ENCODE measurements at places on chromosomes 7 and 10.

- no peak for DNase-seq
Observed at GRCh38 chr7:17535776-17536175, 237.3 kb downstream of the AHR start.

GRCh38 chr7:157557263-157557662 is 220.5 kb downstream of the DNAJB6 start:
- no peak for DNase-seq

GRCh38 chr7:131692131-131692960 is 135.9 kb upstream of the PODXL start:
- DNase-seq, result peak; percentile 72

DNA sequence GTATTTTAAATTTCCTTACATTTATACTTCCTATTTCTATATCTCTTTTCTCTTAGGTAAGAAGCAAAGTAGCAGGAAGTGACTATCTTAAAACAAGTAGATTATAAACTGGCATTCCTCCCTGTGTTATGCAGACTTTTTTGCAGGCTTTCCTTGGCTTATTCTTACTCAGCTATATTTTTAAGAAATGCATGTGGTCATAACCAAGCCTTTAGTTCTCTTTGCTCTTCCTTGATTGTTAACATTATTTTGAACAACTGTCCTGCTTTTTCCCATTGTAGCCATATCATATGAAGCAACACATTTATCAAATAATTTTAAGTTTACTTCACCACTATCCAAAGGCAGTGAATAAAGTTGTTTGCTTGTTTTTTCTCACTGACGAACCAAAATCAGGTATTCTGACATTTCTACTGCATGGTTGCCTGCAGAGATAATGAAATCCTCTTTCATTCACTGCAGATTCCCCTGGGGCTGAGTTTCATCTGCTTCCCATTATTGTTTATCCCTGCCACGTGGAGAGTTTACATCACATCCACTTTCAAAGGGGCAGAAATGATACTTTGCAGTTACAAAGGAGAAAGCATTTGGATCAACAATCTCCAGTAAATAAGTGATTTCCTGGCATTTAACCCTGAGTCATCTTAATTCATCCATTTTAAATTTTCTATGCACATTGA is 389.9 kb upstream of the SEMA3C start:
- DNase-seq, result no peak

- no peak for DNase-seq
Observed at GRCh38 chr7:111014079-111014478, 76.8 kb upstream of the LRRN3 start.

- DNase-seq, result peak; percentile 53
Observed at GRCh38 chr7:148662646-148663045, 36.1 kb upstream of the CUL1 start.

GRCh38 chr7:142668495-142668894 is 80.8 kb upstream of the PRSS1 start:
- no peak for DNase-seq

GRCh38 chr10:51231754-51232153 is 157.5 kb downstream of the PRKG1 start:
- DNase-seq, result no peak

GRCh38 chr7:51316666-51317581 is at the start of gene COBL:
TSS of gene COBL (minus strand) at chr7:51316809. CDS start at chr7:51316633, 176 bp downstream.
- peak; percentile 19 for DNase-seq

DNA sequence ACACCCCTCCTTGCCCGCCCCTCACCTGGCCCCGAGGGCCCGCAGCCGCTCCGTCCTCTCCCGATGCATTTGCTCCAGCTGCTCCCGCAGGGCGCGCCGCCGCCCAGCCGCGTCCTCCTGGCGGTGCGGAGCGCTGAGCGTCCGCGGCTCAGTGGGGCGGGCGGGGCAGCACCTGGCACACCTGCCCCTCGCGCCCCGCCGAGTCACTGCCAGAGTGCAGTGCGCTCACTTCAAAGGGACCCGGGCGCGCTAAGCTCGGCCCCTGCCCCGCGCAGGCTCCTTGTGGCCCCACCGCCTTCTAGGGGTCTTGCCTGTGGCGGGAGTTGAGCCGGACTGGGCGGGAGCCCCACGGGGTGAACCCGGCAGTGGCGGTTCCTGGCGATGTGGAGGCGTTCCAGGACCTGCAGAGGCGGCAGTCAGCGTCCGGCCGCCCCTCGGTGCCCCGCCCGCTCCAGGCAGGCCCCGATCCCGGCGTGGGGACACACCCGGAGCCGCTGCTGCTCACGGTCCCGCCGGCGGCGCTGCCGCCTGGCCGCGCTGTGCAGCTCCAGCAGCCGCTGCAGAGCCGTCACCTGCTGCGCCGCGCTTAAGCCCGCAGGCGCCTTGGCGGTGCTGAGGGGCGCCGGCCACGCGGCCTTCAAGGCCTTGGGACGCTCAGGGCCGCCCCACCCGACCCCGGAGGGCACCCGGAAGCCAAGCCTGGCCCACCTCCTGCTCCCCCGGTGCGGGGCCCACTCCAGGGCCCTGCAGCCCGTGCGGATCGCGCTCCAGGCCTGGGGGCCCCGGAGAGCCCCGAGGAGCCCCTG is 6.7 kb downstream of the ATP6V1F start:
- peak; percentile 82 for DNase-seq

GRCh38 chr10:75582102-75582501 is 150.7 kb downstream of the LRMDA start:
- no peak for DNase-seq

- DNase-seq, result peak; percentile 36
Observed at GRCh38 chr10:110409926-110410325, 87.8 kb upstream of the DUSP5 start.

DNA sequence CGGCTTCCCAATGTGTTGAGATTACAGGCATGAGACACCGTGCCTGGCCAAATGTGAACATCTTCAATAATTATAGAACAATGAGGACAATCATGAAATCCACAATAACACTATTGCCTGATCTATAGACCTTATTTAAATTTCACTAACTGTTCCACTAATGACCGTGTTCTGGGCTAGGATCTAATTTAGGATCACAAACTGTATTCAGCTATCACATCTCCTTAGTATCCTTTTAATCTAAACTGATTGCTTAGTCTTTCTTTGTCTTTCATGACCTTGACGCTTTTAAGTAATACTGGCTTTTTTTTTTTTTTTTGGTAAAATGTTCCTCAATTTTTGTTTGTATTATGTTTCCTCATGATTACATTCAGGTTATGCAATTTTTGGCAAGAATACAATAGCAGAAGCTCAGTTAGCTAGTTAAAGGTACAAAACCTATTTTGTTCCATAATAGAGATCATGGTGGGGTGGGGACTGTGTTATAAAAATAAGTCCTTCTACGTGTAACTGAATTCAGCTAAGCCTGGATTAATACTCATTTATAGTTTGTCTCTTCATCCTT is 158.4 kb downstream of the AOAH start:
- peak; percentile 89 for DNase-seq

GRCh38 chr7:83672157-83672556 is 23.2 kb upstream of the SEMA3E start:
- no peak for DNase-seq

DNA sequence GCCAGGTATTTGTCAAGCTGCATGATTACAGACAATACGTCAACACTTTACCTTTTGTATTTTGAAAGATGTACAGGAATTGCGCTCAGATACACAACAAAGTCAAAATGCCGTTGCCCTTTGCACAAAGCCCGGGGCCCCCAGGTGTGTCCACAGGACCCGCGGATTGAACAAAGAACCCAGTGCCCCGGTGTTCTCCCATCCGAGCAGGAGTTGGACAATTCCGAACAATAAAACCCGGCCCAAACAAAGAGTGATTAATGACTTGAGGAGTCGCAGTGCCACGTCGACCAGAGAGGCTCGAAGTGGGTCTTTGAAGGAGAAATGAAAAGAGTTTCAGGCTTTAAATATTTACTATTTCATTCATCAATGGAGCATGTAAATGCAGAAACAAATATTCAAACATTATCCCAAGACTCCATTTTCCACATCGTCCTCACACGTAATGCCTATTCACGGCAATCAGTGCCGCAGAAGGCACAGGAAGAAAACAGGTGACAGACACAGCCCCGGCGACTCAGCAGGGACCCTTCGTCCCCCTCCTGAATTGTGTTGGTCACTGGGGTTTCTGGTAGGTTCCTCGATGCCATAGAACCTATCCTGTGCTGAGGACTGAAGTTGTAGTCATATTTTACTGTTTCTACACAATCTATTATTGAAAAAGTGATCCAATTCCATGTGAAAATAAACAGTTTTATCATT is 70.9 kb upstream of the MGMT start:
- DNase-seq, result no peak

- DNase-seq, result peak; percentile 67
Observed at GRCh38 chr7:29563590-29564495, at the start of gene PRR15. TSS of gene PRR15 (plus strand) at chr7:29563835. CDS start at chr7:29566330, 2,495 bp downstream.

- no peak for DNase-seq
Observed at GRCh38 chr7:82760074-82760473, 316.5 kb upstream of the CACNA2D1 start.

DNA sequence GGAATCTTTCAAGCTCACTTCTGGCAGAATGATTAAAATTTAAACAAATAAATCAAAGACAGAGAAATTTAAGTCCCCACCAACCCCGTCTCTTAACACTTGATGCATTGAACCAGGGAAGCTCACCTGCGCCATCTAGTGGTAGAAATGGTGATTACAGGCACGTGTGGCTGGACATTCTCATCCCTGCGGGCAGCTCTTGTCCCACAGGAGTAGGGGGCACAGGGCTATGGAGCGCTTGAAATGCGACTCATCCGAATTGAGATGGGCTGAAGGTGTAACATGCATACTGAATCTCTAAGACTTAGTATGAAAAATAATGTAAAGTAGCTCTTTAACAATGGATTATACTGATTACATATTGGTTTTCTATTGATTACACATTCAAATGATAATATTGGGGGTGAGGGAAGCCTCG is 24.8 kb upstream of the SLIT1 start:
- peak; percentile 83 for DNase-seq

DNA sequence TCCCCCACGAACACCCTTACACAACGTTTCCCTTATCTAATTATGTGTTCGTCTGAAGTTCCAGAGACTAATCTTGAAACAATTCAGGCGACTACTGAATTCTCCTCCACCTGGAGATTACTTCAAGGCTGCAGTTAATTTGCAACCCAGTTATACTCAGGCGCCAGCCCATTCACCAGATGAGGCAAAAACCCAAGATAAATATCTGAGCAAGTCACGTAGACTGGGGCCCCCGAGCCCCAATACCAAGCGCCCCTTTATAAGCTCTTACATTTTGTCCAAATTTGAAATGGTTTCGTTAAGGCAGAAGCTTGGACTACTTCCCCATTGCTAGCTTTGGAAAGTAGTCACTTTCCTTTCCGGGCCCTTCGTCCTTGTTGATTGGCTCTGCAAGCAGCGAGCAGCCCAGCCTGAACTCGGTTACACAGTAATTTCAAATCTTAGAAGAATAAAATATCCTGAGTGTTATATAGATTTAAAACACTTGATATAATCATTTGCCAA is 1.2 kb downstream of the TPK1 start:
- DNase-seq, result peak; percentile 81

GRCh38 chr10:43252166-43252782 is 14.6 kb downstream of the RASGEF1A start:
- DNase-seq, result no peak

- no peak for DNase-seq
Observed at GRCh38 chr10:29698773-29699490, 64.2 kb upstream of the SVIL start.

GRCh38 chr10:129580010-129580409 is 113.0 kb downstream of the MGMT start:
- DNase-seq, result no peak

GRCh38 chr7:95440394-95441038 is 5.7 kb upstream of the PON2 start:
- DNase-seq, result no peak

DNA sequence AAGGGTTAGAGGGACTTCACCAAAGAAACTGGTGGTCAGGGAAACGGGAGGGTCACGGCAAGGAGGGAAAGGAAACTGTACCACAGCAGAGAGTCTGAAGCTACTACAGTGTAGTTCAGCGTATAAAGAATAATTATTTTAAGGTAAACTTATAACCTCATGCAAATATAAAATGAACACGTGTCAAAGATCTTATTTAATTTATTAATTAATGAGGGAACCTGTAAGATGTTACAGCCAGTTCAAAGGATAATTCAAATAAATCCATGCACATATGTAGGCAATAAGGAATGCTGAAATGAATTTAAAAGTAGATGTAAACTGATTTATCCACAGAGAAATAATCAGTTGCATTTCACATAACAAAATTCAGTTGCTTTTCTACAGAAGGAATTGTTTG is 49.4 kb upstream of the ATRNL1 start:
- no peak for DNase-seq

- DNase-seq, result peak; percentile 77
Observed at GRCh38 chr10:128263891-128264688, 137.9 kb upstream of the MKI67 start.

DNA sequence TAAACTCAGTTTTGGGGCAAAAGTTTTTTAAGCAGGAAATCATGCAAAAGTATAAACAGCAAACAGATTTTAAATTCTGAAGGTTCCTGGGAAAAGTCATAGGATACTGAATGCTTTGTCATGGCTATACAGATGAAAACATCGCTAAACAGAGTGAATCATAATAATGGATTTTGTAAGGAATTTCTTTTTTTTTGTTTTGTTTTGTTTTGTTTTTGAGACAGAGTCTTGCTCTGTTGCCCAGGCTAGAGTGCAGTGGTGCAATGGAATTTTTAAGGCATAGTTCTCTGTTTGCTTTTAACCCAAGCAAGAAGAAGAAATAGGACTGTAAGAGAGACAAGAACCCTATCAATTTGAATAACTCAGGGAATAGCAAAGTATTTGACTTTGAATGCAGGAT is 285.3 kb downstream of the NRG3 start:
- DNase-seq, result no peak

GRCh38 chr10:43238462-43238861 is 28.4 kb downstream of the RASGEF1A start:
- no peak for DNase-seq

DNA sequence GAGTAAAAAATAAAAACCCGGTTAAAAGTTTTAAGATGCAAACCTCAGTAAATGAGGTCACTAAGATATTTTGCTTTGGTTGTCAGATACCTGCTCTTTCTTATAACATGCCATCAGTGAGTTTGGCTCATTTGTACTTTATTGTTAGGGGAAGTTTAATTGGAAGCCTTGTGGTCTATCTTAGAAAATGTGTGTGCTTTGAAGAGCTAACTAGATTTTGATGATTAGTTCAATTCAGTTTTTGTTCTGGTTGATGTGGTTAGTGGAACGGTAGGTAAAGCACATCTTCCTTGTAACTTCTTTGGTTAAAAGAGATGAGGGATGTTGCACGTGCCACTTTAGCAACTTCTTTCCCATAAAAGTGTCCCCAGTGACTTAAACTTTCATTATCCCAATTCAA is 353.4 kb upstream of the GALNT17 start:
- no peak for DNase-seq

DNA sequence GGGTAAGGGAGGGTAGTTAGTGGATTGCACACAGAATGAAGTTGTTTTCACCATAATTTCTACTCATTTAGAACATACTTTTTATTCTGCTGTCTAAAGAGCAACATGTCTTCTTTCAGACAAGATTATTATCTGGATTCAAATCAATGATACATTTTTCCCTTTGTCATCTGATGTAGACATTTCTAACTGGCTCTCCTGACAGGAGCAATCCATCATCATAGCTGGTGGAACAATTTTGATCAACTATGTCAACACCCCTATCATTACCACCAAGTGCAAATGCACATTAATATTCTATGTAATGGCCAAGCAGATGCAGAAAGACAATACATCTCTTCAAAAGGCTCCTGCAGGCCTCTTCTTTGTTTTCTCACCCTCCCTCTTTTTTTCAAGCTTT is 672.9 kb upstream of the LRRTM3 start:
- no peak for DNase-seq

GRCh38 chr10:3874990-3875841 is 90.2 kb upstream of the KLF6 start:
- no peak for DNase-seq

- peak; percentile 14 for DNase-seq
Observed at GRCh38 chr10:106931159-106931852, 233.2 kb downstream of the SORCS1 start.

All from hematopoietic multipotent progenitor cell treated with erythropoietin and hydrocortisone succinate and interleukin-3 and kit ligand, for 4 days (in vitro differentiated cells).